ENCODE measurements at places on chromosomes 6 and 20.

GRCh38 chr6:44401138-44401537 is 13.6 kb downstream of the CDC5L start:
- no peak for DNase-seq

- peak; percentile 81 for DNase-seq
These were observed 664 bp upstream of the BAG6 start for GRCh38 chr6:31652925-31653724.

DNA sequence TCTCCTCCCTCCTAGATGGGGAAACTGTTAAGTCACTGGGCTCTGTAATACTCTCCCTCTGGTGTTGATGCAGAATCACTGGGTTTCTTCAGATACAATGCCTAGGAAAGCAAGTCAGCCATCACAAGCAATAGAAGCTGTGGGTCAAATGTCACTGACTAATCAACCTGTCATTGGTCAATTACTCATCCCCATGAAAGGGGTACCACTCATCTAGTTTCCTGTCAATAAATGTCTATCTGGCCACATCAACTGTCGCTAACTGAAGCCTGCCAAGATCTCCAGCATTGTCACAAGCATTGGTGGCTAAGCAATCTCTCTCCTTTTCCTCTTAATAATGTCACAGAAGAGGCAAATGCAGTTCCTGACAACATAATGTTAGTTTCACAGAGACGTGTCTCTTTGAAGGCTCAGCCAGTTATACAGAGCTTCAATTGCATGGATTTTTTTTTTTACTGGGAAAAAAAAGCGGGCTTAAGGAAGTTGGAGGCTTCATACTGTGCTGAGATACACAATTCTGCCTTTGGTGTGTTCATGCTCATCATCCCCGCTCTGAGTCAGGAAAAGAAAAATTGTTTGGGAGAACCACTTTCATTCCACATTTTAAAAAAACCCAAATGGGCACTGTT is 355.9 kb downstream of the BTBD9 start:
- no peak for DNase-seq

GRCh38 chr6:52617087-52617486 is 40.2 kb upstream of the TRAM2 start:
- DNase-seq = no peak

- no peak for DNase-seq
These were observed 232.9 kb downstream of the BCKDHB start for GRCh38 chr6:80339421-80339820.

- no peak for DNase-seq
These were observed 97.4 kb upstream of the SALL4 start for GRCh38 chr20:51899674-51900073.

DNA sequence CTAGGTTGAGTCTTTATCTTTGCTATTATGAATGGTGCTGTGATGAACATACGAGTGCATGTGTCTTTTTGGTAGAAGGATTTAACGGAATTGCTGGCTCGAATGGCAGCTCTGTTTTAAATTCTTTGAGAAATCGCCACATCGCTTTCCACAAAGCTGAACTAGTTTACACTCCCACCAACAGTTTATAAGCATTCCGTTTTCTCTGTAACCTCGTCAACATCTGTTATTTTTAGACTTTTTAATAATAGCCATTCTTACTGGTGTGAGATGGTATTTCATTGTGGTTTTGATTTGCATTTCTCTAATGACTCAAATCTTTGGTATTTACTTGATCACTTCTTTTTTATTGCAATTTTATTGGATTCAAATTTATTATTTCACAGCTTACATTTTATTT is 117.4 kb upstream of the HDGFL1 start:
- DNase-seq = no peak

DNA sequence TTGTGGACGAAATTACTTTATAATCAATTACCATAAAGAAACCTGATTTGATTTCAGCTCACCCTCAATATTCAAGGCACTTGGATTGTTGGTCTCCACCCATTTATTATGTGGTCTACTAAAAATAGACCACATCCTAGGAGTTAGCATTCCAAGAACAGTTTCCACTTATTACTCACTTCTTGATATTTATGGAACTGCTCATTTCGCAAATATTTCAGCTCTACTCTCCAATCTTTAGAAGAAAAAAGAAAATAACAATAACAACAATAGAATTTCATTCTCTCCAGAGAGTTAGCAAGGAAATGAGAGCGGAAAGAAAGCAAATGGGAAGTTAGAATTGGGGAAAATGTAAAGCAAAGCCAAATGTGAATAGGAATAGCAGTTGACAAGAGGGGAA is 26.2 kb upstream of the HDAC2 start:
- DNase-seq = no peak

- no peak for DNase-seq
These were observed 19.8 kb downstream of the CCNC start for GRCh38 chr6:99548706-99549105.

DNA sequence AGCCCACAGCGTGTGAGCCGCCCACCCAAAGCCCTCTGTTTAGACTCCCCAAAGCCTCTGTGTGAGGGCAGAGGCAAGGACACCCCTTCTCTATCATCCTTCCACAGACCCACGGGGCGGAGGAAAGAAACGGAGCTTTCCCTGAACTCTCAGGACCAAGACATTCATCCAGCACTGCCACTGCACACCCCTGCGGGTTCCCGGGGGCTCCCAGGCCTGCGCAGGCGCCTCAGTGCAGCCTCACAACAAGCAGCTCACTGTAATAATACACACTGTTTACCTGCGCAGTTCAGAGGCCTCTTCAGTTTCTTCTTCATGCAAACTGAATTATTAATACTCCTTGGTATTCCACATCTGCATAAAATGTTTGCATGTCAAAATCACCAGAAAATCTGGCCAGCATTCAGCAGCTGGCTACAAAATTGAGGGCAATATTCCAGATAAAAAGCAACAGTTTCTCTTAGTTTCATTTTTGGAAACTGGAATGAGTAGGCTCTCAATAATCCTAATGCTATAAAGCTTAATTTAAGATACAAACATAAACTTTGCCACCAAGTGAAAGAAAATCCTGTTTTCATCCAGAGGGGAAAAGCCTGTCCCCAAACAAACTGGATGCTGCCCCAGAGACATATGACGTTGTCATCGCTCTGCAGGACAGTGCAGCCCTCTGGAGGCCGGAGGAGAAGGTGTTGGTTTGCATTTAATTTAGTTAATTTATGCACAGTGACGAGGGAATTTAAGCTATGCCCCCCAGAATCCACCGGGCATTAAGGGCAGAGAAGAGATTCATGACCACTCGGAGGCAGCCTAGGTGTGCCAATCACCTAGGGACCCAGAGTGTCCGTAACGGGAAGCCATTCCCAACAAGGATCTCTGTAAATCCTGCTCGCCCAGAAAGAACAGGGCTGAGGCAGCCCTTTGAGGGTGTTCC is 45.3 kb downstream of the NINL start:
- DNase-seq = no peak

DNA sequence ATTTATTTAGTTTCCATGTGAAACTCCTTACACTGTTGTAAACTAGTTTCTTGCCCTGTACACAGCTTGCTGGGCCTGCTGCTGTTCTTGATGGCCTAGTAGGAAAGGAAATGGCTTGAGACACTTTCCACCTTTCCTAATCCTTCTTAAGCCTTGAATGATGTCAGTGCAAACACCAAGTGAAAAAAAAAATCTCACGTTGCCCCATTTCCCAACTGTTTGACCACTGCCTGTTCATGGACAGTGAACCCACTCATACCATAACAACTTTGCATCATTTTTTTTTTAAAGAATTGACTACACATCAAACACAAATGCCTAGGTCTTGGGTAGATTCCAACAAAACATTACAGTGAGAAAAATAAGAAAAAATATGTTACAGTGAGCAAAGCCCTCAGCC is 653.6 kb upstream of the FLRT3 start:
- no peak for DNase-seq
